Ascending aorta (tissue), 2 donors: ENCODE measurements at places on chromosomes 3 and 15.

DNA sequence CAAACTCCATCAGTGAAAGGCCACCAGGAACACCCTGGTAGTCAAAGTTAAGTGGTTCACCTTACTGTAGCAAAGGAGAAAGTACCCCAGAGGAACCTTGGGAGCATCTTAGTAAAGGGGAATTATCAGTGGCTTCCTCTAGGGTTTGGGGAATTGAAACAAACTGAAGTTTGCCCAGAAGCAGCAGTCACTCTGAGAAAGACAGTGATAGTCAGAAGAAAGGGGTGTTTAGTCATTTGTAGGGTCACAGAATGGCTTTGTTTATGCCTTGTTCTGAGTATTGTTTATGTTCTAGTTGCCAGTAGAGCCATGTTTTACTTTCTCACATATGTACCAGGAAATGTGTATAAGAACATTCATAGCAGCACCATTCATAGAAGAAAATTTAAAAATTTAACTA, 93.8 kb downstream of the FHIT start:
- no peaks in the 10 kb centered on the region for H3K36me3 ChIP-seq
- no peak overlapping the region for H3K4me3 ChIP-seq
- DNase-seq, result no peak
- H3K27me3 ChIP-seq, result no peaks in the 10 kb centered on the region

DNA sequence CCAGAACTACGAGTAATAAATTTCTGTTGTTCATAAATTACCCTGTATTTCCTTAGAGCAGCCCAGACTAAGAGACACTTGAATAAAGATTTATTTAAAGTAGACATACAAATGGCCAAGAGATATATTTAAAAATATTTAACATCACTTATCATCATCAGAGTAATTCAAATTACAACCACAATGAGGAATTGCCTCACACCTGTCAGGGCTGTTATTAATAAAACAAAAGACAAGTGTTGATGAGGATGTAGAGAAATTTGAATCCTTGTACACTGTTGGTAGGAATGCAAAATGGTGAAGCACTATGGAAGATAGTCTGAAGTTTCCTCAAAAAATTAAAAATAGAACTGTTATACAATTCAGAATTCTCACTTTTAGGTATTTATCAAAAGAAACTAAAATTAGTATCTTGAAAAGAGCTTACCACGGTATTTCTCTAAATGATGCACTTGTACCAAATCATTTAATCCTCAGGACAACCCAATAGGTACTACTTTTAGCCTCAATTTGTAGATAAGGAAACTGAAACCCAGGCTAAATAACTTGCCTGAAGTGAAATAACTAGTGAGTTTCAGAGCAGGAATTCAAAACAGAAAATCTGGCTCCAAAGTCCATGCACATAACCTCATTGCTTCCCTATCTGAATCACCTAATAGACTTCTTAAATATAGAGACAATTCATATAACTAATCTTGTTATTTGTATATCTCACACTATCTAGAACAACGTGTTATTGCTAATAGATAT, 69.4 kb downstream of the ZBTB20 start:
- DNase-seq, result no peak
- no peaks in the 10 kb centered on the region for H3K4me1 ChIP-seq
- H3K27me3 ChIP-seq, result no peaks in the 10 kb centered on the region
- H3K36me3 ChIP-seq, result no peaks in the 10 kb centered on the region
- no peak overlapping the region for H3K27ac ChIP-seq
- H3K4me3 ChIP-seq, result no peak overlapping the region

GRCh38 chr3:126197854-126198584, 17.6 kb upstream of the ALDH1L1 start:
- H3K36me3 ChIP-seq, result no peaks in the 10 kb centered on the region
- no peak overlapping the region for H3K27ac ChIP-seq
- no peak overlapping the region for H3K4me3 ChIP-seq

GRCh38 chr3:107633327-107634098, 110.8 kb downstream of the BBX start:
- no peak overlapping the region for H3K4me3 ChIP-seq
- no peak overlapping the region for H3K27ac ChIP-seq
- H3K27me3 ChIP-seq, result no peaks in the 10 kb centered on the region
- no peaks in the 10 kb centered on the region for H3K4me1 ChIP-seq
- DNase-seq, result no peak
- no peaks in the 10 kb centered on the region for H3K36me3 ChIP-seq

- no peak overlapping the region for H3K4me3 ChIP-seq
- H3K36me3 ChIP-seq, result no peaks in the 10 kb centered on the region
- H3K27ac ChIP-seq, result no peak overlapping the region
- H3K4me1 ChIP-seq, result no peaks in the 10 kb centered on the region
Observed at GRCh38 chr3:3705090-3705775, 94.0 kb upstream of the LRRN1 start.

GRCh38 chr3:194508491-194509453, 22.0 kb upstream of the ATP13A3 start:
- no peak for DNase-seq
- peaks cover 4% of the 10 kb centered on the region for H3K4me1 ChIP-seq
- H3K36me3 ChIP-seq, result no peaks in the 10 kb centered on the region
- H3K4me3 ChIP-seq, result no peak overlapping the region
- H3K27ac ChIP-seq, result no peak overlapping the region

GRCh38 chr15:40875991-40876730, 2.1 kb upstream of the RHOV start:
- no peaks in the 10 kb centered on the region for H3K27me3 ChIP-seq
- no peaks in the 10 kb centered on the region for H3K36me3 ChIP-seq
- H3K4me1 ChIP-seq, result peaks cover 2% of the 10 kb centered on the region
- no peak for DNase-seq

GRCh38 chr15:89332446-89332845, 2.2 kb downstream of the POLG start:
- peaks cover 42% of the 10 kb centered on the region for H3K4me1 ChIP-seq
- H3K27ac ChIP-seq, result no peak overlapping the region
- peaks cover 47% of the 10 kb centered on the region for H3K36me3 ChIP-seq
- no peak for DNase-seq

- no peak for DNase-seq
- H3K4me3 ChIP-seq, result no peak overlapping the region
- no peaks in the 10 kb centered on the region for H3K4me1 ChIP-seq
- no peaks in the 10 kb centered on the region for H3K27me3 ChIP-seq
- no peak overlapping the region for H3K27ac ChIP-seq
- no peaks in the 10 kb centered on the region for H3K36me3 ChIP-seq
Observed at GRCh38 chr3:113148284-113148683, 63.1 kb upstream of the BOC start.

DNA sequence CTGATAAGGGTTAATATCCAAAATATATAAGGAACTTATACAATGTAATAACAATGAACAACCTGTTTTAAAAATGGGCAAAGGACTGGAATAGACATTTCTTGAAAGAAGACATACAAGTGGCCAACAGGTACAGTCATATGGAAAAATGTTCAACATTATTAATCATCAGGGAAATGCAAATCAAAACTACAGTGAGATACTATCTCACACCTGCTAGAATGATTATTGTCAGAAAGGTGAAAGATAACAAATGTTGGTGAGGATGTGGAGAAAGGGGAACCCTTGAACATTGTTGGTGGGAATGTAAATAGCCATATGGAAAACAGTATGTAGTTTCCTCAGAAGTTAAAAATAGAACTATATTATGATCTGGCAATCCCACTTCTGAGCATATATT, 20.4 kb downstream of the GOLM2 start:
- no peaks in the 10 kb centered on the region for H3K36me3 ChIP-seq
- no peak overlapping the region for H3K27ac ChIP-seq
- no peak overlapping the region for H3K4me3 ChIP-seq

GRCh38 chr15:34853001-34853758, 57.8 kb upstream of the ACTC1 start:
- peaks cover 9% of the 10 kb centered on the region for H3K4me1 ChIP-seq
- no peak overlapping the region for H3K4me3 ChIP-seq
- H3K27ac ChIP-seq, result peak overlapping the region; percentile 56
- H3K36me3 ChIP-seq, result no peaks in the 10 kb centered on the region

DNA sequence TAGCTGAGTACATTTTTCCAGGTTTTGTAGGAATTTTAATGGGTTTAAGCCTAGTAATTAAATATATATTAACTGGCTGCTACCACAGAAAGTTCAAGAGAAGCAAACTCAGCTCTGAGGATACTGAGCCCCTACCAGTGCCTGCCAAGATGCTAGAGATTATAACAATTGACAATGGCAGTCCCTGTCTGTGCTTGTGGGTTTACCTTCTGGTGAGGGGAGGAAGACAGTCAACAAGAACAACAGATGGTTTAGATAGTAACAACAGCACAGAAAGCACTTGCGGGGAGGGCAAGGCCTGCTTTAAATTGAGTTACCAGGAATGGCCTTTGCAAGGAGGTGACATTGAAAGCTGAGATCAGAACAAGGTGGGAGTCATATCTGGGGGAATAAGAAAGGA, 56.6 kb upstream of the ARHGEF3 start:
- no peak for DNase-seq
- no peaks in the 10 kb centered on the region for H3K27me3 ChIP-seq
- no peak overlapping the region for H3K4me3 ChIP-seq
- no peaks in the 10 kb centered on the region for H3K36me3 ChIP-seq
- H3K4me1 ChIP-seq, result peaks cover 6% of the 10 kb centered on the region
- H3K27ac ChIP-seq, result no peak overlapping the region

DNA sequence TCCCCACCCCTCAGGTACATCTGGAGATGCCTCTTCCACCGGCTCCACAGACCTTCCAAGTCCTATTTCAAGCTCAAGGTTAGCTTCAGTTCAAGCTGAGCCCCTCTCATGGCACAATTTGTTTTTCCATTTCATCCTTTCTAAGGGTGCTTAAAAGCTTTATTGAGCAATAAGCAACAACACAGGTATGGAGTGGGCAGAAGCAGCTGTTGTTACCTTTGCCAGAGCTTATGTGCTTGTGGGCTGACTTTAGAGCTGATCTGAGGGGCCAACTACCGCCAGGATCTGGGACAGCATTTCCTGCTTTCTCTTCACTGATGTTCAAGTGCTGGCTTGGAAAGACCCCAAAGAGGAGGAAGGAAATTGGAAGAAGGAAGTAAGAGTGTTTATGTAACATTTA, 140.0 kb upstream of the KLHL25 start:
- no peaks in the 10 kb centered on the region for H3K4me1 ChIP-seq
- H3K36me3 ChIP-seq, result no peaks in the 10 kb centered on the region
- DNase-seq, result no peak
- no peak overlapping the region for H3K4me3 ChIP-seq
- no peak overlapping the region for H3K27ac ChIP-seq

- no peaks in the 10 kb centered on the region for H3K27me3 ChIP-seq
- DNase-seq, result no peak
- no peaks in the 10 kb centered on the region for H3K36me3 ChIP-seq
- H3K4me1 ChIP-seq, result peaks cover 6% of the 10 kb centered on the region
- H3K4me3 ChIP-seq, result no peak overlapping the region
Observed at GRCh38 chr3:172176061-172176770, 136.8 kb downstream of the FNDC3B start.

GRCh38 chr3:177932750-177933660, 603.2 kb upstream of the KCNMB2 start:
- no peak for DNase-seq
- H3K27me3 ChIP-seq, result no peaks in the 10 kb centered on the region
- no peaks in the 10 kb centered on the region for H3K36me3 ChIP-seq
- peaks cover 4% of the 10 kb centered on the region for H3K4me1 ChIP-seq

DNA sequence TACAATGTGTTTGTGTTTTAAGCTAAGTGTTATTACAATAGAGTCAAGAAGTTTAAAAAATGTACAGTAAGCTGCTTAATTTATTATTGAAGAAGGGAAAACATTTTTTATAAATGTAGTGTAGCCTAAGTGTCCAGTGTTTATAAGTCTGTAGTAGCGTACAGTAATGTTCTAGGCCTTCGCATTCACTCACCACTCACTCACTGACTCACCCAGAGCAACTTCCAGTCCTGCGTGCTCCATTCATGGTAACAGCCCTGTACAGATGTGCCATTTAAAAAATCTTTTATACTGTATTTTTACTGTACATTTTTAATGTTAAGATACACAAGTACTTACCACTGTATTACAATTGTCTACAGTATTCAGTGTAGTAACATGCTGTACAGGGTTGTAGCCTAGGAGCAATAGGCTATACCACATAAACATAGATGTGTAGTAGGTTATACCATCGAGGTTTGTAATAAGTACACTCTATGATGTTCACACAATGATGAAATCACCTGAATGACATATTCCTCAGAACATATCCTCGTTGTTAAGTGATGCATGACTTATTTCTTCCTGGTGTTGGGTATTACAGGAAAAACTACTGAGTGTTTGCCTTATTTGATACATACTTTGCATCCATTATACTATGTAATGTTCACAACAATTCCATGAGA, 156.6 kb upstream of the NUDT16 start:
- H3K4me1 ChIP-seq, result no peaks in the 10 kb centered on the region
- no peak for DNase-seq
- H3K4me3 ChIP-seq, result no peak overlapping the region
- no peaks in the 10 kb centered on the region for H3K36me3 ChIP-seq

GRCh38 chr3:50124052-50124799, 30.9 kb upstream of the SEMA3F start:
- peaks cover 15% of the 10 kb centered on the region for H3K36me3 ChIP-seq
- H3K27me3 ChIP-seq, result no peaks in the 10 kb centered on the region
- H3K4me1 ChIP-seq, result peaks cover 42% of the 10 kb centered on the region
- no peak for DNase-seq

- no peaks in the 10 kb centered on the region for H3K27me3 ChIP-seq
- no peak for DNase-seq
- H3K4me1 ChIP-seq, result peaks cover 18% of the 10 kb centered on the region
Observed at GRCh38 chr15:44286814-44287452, 1.6 kb upstream of the GOLM2 start.

DNA sequence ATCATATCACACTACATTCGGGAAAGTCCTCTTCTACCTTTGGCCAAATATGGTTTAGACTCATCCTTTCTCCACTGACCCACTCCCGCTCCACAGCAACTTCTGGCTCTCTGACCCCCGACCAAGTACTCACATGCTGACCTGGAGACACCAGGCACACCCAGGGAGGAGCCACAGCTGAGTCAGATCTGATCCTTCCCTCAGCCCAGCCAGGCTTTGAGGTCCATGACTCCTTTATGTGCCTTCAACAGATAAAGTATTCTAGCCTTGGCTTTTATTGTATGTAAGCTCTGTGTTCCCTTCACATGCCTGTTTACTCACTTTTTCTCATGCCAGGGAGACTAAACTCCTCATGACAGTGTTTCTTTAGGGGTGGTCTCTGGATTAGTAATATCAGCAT, 166.9 kb upstream of the UMPS start:
- H3K36me3 ChIP-seq, result peaks cover 34% of the 10 kb centered on the region
- H3K4me3 ChIP-seq, result no peak overlapping the region
- H3K27ac ChIP-seq, result no peak overlapping the region
- no peaks in the 10 kb centered on the region for H3K4me1 ChIP-seq
- H3K27me3 ChIP-seq, result no peaks in the 10 kb centered on the region
- DNase-seq, result no peak

- no peak overlapping the region for H3K4me3 ChIP-seq
- H3K36me3 ChIP-seq, result no peaks in the 10 kb centered on the region
- no peaks in the 10 kb centered on the region for H3K4me1 ChIP-seq
- no peaks in the 10 kb centered on the region for H3K27me3 ChIP-seq
Observed at GRCh38 chr3:150130404-150131100, 159.9 kb upstream of the PFN2 start.
